ENCODE measurements at places on chromosomes 12 and 14.

DNA sequence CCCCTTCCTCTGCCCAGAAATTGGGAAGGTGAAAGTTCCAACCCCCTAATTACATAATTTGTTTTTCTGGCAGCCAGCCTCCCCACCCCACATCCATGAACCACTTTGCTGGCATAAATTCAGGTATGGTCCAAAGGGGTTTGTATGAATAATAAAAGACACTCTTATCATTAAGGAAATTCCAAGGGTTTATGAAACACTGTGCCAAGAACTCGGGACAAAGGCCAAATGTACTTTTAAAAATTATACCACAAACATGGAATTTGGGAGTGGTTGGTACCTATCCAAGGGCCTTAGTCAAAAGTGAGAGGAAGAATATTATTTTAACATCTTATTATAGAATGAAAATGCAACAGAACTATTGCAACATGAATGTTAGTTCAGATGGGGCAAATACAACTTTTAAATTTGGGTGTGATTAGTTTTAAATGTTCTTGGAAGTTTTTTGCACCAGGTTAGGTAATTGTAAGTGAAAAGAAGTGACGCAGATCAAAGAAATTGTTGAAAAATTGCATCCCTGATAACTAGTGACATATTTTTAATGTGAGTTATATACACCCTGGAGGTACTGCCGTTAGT, 217.8 kb downstream of the TMEM117 start:
- DNase-seq, result peak; percentile 55

DNA sequence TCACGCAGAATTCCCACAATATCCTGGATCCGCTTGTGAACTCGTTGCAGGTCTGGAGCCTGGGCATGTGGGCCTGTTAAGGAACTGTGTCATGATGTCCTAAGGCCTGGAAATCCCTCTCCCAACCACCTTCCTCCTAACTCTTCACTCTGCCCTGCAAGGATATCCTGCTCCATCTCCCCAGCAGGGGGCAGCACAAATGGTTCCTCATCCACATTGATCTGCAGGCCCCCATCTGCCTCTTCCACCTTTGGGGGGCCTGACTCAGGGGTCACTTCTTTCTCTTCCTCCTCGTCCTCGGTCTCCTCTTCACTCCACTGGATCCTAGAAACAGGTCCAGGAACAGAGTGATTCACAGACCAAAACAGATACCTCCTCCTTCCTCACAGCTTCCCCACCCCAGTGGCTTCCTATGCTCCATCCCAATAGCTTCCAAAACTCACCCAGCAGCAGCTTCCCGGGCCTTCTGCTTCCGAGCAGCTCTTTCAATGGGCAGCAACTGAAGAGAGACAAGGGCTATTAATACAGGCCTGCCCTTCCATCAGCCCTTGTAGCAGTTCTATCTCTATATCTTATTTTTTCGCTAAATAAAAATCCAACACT, 4.5 kb downstream of the NOP2 start:
- DNase-seq, result peak; percentile 59

GRCh38 chr12:126171937-126172559, 1106.8 kb downstream of the AACS start:
- DNase-seq, result no peak

DNA sequence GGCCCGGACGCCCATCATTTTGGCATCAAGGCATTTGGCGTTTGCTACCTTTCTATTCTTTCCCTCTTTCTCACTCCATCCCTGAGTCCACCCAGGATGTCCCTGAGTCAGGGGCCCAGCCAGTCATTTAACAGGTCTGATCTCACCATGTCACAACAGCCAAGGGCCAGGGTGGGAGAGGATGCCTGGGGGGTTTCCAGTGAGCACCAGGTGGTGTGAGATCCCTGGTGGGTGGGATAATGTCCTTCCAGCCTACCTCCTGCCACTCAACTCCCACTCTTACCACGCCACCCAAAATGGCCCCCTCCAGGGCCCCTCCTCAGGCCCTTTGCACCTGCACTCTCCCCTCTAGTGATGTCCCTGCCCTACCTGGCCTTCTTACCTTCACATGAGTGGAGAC, 310.8 kb downstream of the BCL11B start:
- DNase-seq, result no peak

DNA sequence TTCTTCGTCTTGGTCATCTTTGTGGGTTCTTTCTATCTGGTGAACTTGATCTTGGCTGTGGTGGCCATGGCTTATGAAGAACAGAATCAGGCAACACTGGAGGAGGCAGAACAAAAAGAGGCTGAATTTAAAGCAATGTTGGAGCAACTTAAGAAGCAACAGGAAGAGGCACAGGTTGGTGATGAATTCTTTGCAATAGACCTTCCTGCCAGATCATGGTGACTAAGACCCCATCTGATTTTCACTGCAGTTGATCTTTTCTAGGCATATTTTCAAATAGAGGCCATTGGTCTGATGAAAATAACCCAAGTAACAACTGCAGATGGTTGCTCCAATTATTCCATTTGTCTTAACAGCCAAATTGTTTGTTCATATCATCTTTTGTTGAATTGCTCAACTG, 114.4 kb downstream of the SCN8A start:
- DNase-seq, result no peak

- DNase-seq, result no peak
Observed at GRCh38 chr12:18387706-18388105, 126.4 kb downstream of the PIK3C2G start.

GRCh38 chr12:43816168-43816567, 10.1 kb upstream of the TWF1 start:
- DNase-seq, result no peak

Measured in astrocyte of the hippocampus (primary cell).